Ovary (tissue), 10 donors: ENCODE measurements at places on chromosomes 11 and 22. TPM values are rescaled to one million over a fixed set of nuclear protein-coding genes. Genes with fewer than 3 reads are reported as not detected.

DNA sequence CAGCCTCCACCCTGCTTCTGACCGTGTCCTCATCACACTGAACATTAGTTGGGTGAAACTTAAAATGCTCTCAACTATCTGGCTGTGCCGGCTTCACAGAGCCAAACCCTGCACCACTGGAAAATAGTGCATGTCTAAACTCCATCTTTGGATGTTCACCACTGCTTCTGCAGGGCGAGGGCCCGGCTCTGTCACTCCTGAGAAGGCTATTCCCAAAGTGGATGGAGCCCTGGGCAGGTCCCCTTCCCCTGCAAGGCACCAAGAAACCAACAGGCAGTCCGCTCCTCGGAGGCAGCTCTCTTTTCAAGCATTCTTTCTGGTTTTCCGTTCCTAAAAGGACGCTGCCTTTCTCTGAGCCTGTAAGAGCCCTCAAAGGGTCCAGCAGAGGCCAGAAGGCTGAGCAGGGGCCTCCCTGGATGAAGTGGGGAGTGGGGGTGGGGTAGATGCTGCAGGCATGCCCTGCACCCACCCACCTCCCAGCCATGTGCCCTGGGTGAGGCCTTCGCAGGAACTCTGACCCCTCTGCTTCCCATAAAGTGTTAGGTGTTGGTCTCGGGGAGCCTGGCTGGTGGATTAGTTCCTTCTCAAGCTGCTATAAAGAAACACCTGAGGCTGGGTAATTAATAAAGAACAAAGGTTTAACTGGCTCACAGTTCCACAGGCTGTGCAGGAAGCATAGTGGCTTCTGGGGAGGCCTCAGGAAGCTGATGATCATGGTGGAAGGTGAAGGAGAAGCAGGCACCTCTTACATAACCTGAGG, 23.3 kb downstream of the LINC01488 start:
- DNase-seq = no peak
- H3K27ac ChIP-seq = no peak overlapping the region
- no peak overlapping the region for H3K4me3 ChIP-seq
- H3K36me3 ChIP-seq = no peaks in the 10 kb centered on the region
- no peaks in the 10 kb centered on the region for H3K4me1 ChIP-seq

DNA sequence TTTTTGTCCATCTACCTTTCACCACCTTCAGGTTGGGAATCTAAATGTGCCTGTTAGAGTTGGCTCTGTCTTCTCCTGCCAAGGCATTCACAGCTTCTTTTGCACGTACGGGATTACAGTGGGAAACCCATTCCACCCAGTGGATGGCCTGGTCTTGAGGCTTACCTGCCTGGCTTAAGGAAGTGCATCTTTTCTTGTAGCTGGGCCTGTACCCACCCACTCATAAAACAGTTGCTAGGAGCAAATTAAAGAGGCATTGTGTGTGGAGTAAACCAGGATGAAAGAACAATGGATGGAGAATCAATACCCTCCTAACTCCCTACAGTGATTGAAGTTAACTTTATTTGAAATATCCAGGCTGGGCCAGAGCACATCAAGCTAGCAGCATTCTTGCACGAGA, 71.6 kb downstream of the TEAD1 start:
- H3K4me3 ChIP-seq = no peak overlapping the region
- peaks cover 12% of the 10 kb centered on the region for H3K4me1 ChIP-seq
- no peak for DNase-seq

GRCh38 chr11:39586036-39586435, 1873.4 kb downstream of the LRRC4C start:
- H3K36me3 ChIP-seq = no peaks in the 10 kb centered on the region
- DNase-seq = no peak
- no peaks in the 10 kb centered on the region for H3K4me1 ChIP-seq
- H3K27me3 ChIP-seq = no peaks in the 10 kb centered on the region
- no peak overlapping the region for H3K4me3 ChIP-seq
- H3K27ac ChIP-seq = no peak overlapping the region

The LARGE1 gene
- total RNA-seq = 61.9 TPM

The MAPK11 gene
- 12.0 TPM for total RNA-seq

DNA sequence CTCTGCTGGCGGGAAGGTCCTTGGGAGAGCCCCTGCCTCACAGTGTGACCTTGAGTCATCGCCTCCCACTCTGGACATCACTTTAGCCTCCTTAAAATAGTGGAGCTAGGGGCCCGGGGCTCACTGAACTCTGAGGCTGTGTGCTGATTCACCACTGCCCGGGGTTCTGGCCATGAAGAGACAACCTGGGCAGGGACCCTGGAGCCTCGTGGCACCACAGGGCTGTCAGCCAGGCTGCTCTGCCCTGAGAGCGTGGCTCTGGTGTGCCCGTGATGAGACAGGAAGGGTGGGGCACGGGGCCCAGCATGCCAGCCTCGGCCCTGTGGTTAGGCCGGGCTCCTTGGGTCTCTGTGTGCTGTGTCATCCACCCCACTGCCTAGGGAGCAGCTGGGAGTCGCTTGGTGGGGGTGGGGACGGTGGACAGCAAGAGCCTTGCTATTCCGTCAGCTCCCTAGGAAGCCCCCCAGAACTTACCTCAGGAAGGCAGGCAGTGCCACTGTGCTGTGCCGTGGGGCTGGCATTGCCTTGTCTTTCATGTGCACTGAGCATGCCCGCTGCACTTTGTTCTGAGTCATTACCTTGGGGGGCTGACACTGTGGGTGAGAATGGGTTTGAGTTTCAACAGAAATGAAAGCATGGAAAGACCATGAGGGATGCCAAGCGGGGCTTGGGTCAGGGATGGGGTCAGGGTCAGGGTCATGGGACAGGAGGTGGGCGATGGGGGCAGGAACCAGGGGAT, 31.7 kb downstream of the TPCN2 start:
- H3K36me3 ChIP-seq = no peaks in the 10 kb centered on the region
- no peak overlapping the region for H3K27ac ChIP-seq
- no peaks in the 10 kb centered on the region for H3K27me3 ChIP-seq

- no peak overlapping the region for H3K27ac ChIP-seq
- no peak overlapping the region for H3K4me3 ChIP-seq
- H3K4me1 ChIP-seq = peaks cover 1% of the 10 kb centered on the region
Observed at GRCh38 chr11:89181111-89181510, 3.4 kb downstream of the TYR start.
